ENCODE measurements at places on chromosomes 2 and 18.

GRCh38 chr2:181784556-181784955, 104.2 kb upstream of the NEUROD1 start:
- no peak for DNase-seq

GRCh38 chr2:119184512-119184911, 26.0 kb upstream of the C1QL2 start:
- no peak for DNase-seq

GRCh38 chr2:98771721-98772524, 41.0 kb upstream of the MGAT4A start:
- peak; percentile 79 for DNase-seq

- DNase-seq: no peak
These were observed 20.5 kb downstream of the FTCDNL1 start for GRCh38 chr2:199830531-199830930.

- DNase-seq: no peak
These were observed 698.0 kb downstream of the TDRD15 start for GRCh38 chr2:21821672-21822227.

DNA sequence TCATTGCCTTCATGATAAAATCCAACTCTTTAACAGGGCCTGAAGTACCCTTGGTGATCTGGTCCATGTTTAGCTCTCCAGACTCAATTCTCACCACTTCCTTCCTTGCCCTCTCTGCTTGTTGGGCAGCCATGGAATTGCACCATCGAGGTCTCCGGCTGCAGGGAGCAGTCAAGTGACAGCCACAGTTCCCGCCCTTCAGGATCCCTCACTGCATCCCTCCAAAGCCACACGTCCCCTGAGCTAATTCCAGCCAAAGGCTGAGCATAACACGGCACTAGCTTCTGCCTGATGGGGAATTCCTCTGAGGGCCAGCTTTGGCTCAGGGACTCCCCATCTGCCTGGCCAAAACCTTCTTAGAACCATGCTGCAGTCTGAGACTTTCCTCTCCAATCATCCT, 47.4 kb upstream of the SLC1A4 start:
- no peak for DNase-seq

GRCh38 chr2:126220331-126220730, 435.6 kb upstream of the GYPC start:
- DNase-seq: no peak

- no peak for DNase-seq
These were observed 193.8 kb upstream of the MMADHC start for GRCh38 chr2:149781263-149781808.

- no peak for DNase-seq
These were observed 74.9 kb upstream of the WDR75 start for GRCh38 chr2:189366349-189366748.

DNA sequence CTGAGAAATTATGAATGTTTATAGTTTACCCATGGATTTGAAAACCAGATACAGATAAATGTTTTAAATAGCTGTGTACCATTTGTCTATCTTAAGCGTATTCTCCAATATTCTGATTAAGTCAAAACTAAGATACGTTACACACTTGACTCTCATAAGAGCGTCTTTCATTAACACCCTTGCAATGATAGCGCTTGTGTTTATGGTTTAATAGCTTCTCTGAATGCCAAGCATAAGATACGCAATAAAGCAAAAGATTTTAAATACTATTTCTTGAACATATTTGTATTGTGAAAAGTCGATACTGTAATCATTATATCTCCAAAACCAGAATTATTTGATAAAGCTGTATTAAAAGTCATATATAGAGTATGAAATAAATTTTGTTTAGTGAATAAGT, 3.0 kb downstream of the CALCRL start:
- no peak for DNase-seq

- peak; percentile 13 for DNase-seq
These were observed 72.3 kb downstream of the FMNL2 start for GRCh38 chr2:152407204-152407721.

GRCh38 chr18:24811950-24812681, 351.7 kb downstream of the HRH4 start:
- DNase-seq: no peak

GRCh38 chr18:36625386-36625785, 203.4 kb downstream of the TPGS2 start:
- no peak for DNase-seq

DNA sequence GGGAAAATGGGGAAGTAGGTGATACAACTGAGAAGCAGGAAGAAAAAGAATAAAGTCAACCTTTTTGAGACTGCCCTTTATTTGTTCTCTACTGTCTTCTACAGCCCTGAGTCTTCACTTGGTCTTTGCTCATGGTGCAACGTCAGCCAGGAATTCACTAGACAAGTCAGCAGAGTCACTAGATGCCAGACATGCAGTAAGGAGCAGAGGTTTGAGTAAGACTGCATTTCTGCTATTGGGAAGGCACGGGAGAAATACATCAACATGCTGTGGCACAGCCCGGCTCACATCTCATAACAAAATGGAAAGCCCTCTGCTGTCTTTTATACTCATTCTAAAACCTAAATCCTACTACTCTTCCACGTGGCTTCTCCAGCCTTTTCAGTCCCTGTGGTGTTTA, 67.1 kb downstream of the PRELID3A start:
- no peak for DNase-seq

GRCh38 chr2:28102455-28102874, 211.9 kb downstream of the BABAM2 start:
- no peak for DNase-seq

- no peak for DNase-seq
These were observed 938.1 kb downstream of the CPS1 start for GRCh38 chr2:211494536-211494935.

- DNase-seq: peak; percentile 50
These were observed 128.0 kb downstream of the ARL4C start for GRCh38 chr2:234368861-234369261.

- no peak for DNase-seq
These were observed 13.9 kb upstream of the GYPC start for GRCh38 chr2:126642031-126642430.

GRCh38 chr2:18987592-18988073, 370.8 kb downstream of the OSR1 start:
- DNase-seq: no peak

- no peak for DNase-seq
These were observed 391.2 kb downstream of the CBLN2 start for GRCh38 chr18:72152935-72153334.

DNA sequence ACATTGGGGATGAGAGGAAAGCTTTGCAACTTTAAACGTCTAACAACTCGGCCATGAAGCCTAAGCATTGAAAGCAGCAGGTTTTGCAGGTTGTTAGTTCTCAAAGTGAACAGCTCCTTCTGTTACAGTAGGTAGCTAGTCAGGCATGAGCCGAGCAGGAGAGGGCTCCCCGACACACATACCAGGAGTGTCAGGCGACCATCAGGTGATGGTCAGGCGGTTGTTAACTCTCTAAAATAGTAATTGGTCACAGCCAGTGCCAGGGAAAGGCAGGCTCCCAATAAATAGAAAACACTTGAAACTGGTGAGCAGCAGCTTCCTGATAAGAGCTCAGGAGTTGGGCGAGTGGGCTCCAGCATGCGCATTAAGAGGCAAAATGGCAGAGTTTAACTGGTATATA, 53.5 kb upstream of the DAPL1 start:
- no peak for DNase-seq

- no peak for DNase-seq
These were observed 50.0 kb downstream of the MYO3B start for GRCh38 chr2:170227951-170228350.

GRCh38 chr2:113211226-113212105, 37.7 kb downstream of the PSD4 start:
- DNase-seq: no peak

DNA sequence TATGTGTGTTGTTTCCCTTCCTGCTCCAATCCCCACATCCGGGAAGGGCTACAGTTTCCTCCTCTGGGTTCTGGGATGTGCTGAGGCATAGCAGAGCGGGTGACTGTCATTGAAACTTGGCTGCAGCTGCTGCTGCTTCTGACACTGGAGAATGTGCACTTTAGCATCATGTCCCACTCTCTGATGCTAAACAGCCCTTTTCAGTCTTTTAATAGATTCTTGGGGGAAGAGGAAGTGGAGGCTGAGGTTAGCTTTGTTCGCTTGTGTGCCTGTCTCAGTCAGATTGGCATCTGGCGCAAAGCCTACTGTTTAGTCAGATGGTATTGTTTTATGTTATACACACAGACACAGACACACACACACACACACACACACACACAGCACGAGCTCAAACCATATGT, 136.5 kb upstream of the RND3 start:
- DNase-seq: no peak

DNA sequence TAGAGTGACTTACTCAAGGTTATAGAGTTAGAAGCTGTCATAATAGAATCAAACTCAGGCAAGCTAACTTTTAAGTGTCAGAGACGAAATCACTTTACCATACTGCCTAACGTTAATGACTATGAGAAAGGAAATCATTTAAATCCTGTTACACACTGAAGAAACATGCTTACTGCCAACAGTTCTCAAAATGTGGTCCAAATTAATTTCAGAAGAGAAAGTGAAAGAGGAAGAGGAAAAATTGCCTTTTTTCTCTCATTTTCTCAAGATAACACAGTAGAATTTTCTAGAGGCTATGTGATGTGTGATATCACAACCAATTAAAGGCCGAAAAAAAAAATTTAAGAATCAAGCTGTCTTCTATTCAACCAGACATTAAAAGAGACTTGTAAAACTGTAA, 1362.7 kb upstream of the CHAC2 start:
- DNase-seq: no peak

All from CD4-positive, alpha-beta T cell treated with Interleukin-10 for 1 hour (primary cell).